IMR-90 (cell line): ENCODE measurements at places on chromosomes 6 and 20.

DNA sequence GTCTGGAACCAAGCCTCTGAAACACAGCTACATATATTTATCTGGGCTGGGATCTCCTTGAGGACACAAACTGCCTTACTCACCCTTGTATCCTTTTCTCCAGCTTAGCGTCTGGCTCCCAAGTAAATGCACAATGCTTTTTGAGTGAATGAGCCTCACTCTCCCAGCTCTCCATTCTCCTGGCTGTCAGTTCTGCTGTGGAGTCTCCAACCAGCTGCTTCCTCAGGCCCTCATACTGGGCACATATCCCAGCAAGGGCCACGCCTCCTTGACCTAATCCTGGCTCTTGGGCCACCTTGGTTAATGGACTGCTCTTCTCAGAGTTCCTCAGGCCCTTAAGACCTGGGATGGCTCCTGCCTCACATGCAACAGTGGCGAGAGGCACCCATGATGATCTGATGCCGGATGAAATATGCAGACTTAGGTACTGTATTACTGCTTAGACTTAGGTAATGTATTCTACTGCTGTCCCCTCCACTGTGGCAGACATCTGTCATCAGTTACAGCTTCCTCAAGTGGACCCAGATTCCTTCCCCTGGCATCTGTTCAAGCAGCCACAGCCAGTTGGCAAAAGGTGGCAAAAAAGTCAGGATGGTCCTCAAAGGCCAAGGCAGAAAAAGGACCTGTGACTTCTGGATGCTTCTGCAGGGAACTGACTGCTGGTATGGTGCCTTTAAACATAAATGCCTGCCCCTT is 16.5 kb downstream of the SNHG17 start:
- no peaks in the 10 kb centered on the region for H3K27me3 ChIP-seq
- H3K4me1 ChIP-seq: no peaks in the 10 kb centered on the region; the same call in 1 of the 2 replicates
- H3K4me3 ChIP-seq: no peak overlapping the region

DNA sequence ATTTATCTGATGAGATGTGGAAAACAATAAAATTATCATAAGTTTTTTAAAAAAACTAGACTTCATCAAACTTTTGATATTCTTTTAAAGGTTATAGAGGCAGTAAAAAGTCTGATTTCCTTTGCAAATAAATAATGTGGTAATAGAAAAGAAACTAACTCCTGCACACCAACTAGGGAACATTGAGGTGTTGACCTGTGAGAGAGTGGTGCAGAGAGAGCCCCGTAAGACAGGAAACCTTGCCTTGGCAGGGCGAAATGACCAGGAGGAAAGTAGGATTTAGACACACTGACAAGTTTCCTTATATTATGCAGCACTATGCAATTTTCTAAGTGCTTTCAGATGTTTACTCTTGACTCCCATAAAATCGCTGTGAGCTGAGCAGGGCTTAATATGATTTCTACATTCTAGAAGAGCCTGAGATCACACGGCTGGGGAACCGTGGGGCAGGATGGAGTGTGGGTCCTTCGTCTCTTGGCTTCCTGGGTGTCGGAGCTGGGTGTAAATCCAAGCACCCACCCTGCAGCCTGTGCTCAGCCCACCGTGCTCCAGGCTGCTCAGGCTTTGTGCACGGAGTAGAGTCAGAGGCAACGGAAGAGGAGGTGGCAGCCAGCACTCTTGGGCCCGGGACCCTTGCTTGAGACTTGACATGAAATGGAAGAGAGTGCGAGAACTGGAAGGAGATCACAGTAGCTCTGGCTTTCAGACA is 61.3 kb upstream of the FOXQ1 start:
- no peak for DNase-seq
- no peak overlapping the region for H3K27ac ChIP-seq
- no peaks in the 10 kb centered on the region for H3K4me1 ChIP-seq
- no peak overlapping the region for H3K4me3 ChIP-seq
- H3K36me3 ChIP-seq: no peaks in the 10 kb centered on the region

- DNase-seq: no peak
- no peak overlapping the region for H3K27ac ChIP-seq
- peaks cover 1% of the 10 kb centered on the region for H3K27me3 ChIP-seq
- H3K4me3 ChIP-seq: no peak overlapping the region
- no peaks in the 10 kb centered on the region for H3K36me3 ChIP-seq
Measured at GRCh38 chr6:71099649-71100048, 142.8 kb upstream of the B3GAT2 start.

- peaks cover 5% of the 10 kb centered on the region for H3K36me3 ChIP-seq
- no peak overlapping the region for H3K4me3 ChIP-seq
- peaks cover 9% of the 10 kb centered on the region for H3K4me1 ChIP-seq
- no peak for DNase-seq
Measured at GRCh38 chr6:143969077-143969476, 39.0 kb downstream of the PLAGL1 start.

- no peak for DNase-seq
- no peaks in the 10 kb centered on the region for H3K36me3 ChIP-seq
- no peaks in the 10 kb centered on the region for H3K4me1 ChIP-seq
- H3K4me3 ChIP-seq: no peak overlapping the region
- no peaks in the 10 kb centered on the region for H3K27me3 ChIP-seq
- no peak overlapping the region for H3K27ac ChIP-seq
Measured at GRCh38 chr6:124467366-124467765, 494.9 kb upstream of the RNF217 start.

- no peak for DNase-seq
- H3K27me3 ChIP-seq: no peaks in the 10 kb centered on the region
- H3K4me3 ChIP-seq: no peak overlapping the region
- H3K27ac ChIP-seq: no peak overlapping the region
- H3K36me3 ChIP-seq: peaks cover 71% of the 10 kb centered on the region
Measured at GRCh38 chr20:25285856-25286798, 38.2 kb downstream of the PYGB start.

DNA sequence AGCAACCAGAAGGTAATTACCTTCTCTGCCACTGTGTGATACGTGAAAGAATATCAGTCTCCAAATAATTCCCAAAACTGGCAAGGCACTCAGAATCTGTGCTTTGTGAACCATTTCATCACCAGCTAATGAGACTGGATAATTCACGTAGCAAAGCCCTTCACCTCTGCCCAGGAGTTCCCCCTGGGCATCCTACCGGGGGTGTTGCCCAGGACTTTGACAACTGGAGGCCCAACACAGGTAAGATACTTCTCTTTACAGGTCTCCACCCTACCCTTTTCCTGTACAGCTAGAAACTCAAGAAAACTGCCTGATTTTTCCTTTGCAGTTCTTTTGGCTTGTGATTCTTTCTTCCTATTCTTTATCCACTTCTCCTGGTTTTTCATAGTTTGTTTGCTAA is 2.7 kb upstream of the CD24 start:
- H3K27ac ChIP-seq: no peak overlapping the region
- peaks cover 51% of the 10 kb centered on the region for H3K27me3 ChIP-seq
- H3K4me1 ChIP-seq: no peaks in the 10 kb centered on the region
- DNase-seq: no peak
- H3K4me3 ChIP-seq: no peak overlapping the region

DNA sequence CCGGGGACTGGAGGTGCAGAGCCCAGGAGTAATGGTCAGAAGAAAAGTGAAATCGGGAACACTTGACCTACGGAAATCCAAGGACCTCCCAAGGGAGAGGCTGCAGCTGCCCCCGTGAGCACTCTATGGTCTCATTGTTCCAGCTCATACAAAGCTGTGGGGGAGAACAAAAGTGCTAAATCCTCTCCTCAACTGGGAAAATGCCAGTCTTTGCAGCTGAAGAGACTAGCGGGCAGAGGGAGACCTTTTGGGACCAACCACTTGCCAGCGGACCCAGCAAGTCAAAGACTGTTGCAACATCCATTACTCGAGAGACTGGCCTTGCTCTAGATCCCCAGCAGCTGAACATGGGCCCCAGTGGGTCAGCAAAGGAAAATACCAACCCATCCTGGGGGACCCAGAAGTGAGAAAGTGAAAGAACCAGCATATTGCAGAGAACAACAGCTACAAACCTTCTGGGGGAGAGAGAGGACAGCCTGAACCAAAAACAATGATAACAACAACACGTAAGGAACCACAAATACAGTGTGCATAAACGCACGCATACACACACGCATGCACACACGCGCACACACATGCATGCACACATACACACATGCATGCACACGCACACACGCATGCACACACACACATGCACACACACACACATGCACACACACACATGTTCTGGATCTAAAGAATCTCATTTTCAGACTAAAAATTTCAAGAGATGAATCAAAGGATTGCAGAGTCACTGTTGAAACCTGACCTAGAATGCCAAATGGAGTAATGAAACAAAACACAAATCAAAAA is 24.7 kb upstream of the ELMO2 start:
- DNase-seq: no peak
- peaks cover 6% of the 10 kb centered on the region for H3K27me3 ChIP-seq
- H3K4me1 ChIP-seq: no peaks in the 10 kb centered on the region
- H3K36me3 ChIP-seq: no peaks in the 10 kb centered on the region

DNA sequence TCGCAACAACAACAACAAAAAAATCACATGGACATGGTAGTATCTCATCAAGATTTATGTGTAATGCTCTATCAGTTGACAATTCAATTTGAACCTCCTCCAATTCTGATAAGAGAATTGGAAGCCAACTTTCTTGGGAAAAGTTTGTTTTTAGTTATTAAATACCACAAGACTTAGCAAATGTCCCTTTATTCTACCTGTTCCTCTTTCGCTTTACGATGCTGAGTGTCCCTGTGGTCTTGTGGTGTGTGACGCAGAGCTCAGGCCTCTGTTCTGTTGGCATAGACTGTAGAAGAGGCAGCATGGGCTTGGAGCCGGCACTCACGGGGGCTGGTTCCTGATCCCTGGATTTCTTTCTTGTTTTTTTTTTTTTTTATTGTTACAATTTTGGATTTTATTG is 76.7 kb downstream of the PSMB1 start:
- H3K36me3 ChIP-seq: no peaks in the 10 kb centered on the region
- peaks cover 13% of the 10 kb centered on the region; the same call in 1 of the 2 replicates for H3K27me3 ChIP-seq
- no peak overlapping the region for H3K4me3 ChIP-seq
- no peak overlapping the region for H3K27ac ChIP-seq

DNA sequence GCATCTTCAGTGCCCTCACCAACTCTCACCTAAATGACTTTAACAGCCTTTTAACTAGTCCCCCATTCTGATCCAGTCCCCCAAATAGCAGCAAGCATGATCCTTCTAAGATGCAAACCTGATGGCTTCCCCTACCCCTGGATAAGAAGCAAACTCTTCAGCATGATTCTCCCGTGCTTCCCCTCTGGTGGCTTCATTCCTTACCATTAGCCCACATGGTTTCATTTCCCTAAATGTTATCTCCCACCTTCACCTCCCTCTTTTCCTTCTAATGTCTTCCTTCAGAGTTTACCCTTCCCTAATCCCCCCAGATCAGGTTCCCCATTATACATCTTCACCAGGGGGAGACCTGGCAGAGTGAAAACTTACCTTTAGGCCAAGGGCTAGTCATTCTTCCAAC is 4.0 kb upstream of the RAB5IF start:
- no peak overlapping the region for H3K27ac ChIP-seq
- H3K27me3 ChIP-seq: no peaks in the 10 kb centered on the region
- H3K4me1 ChIP-seq: peaks cover 9% of the 10 kb centered on the region; the same call in 1 of the 2 replicates
- no peak overlapping the region for H3K4me3 ChIP-seq

DNA sequence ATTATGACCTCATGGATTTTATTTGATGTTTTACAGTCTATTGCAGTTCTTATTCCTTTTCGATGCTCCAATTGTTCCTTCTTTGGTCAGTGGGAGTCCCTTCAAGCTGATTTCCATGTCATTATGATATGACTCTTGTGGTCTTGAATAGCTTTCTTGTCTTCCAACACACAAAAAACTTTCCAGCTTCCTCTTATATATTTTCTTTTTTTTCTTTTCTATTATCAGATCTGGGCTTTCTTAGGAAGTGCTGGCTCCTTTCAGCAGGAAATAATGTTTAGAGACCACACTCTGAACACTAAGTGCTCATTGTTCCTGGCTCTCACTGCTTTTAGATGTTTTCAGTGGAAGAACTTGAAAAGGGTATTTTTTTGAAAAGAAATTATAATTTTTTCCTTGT is 3.1 kb upstream of the SLC17A1 start:
- H3K27ac ChIP-seq: no peak overlapping the region
- no peaks in the 10 kb centered on the region for H3K36me3 ChIP-seq
- DNase-seq: no peak
- H3K4me3 ChIP-seq: no peak overlapping the region
- no peaks in the 10 kb centered on the region for H3K4me1 ChIP-seq

DNA sequence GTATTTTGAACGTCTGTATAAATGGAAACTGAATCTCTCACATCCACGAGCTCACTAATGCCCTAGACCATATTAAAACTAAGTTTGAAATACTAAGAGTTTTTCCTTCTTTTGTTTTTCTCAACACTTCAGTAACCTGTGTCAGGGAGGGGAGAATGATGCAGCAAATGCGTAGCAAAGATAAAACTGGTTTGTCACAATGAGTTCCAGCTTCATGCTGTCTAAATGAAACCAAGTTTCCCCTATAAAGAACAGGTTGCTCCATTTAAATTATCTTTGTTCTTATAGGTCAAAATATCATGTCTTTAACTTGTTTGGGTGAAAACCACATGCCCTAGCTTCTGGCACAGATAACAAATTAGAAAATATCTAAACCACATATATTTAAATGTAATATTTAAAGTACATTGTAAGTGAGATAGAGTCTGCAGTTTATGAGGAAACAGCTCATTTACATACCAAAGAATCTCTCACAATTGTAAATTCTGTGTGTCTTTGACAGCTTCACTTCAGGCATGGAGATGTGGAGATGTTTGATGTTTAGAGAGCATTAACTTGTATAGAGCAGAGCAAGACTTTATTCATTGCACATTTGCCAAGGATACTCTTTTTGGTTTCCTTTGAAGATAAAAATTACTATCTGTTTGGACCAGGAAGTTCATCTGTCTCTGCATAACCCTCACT is 7.3 kb downstream of the TRDN start:
- no peak overlapping the region for H3K27ac ChIP-seq
- no peaks in the 10 kb centered on the region for H3K36me3 ChIP-seq
- no peak overlapping the region for H3K4me3 ChIP-seq
- no peak for DNase-seq

DNA sequence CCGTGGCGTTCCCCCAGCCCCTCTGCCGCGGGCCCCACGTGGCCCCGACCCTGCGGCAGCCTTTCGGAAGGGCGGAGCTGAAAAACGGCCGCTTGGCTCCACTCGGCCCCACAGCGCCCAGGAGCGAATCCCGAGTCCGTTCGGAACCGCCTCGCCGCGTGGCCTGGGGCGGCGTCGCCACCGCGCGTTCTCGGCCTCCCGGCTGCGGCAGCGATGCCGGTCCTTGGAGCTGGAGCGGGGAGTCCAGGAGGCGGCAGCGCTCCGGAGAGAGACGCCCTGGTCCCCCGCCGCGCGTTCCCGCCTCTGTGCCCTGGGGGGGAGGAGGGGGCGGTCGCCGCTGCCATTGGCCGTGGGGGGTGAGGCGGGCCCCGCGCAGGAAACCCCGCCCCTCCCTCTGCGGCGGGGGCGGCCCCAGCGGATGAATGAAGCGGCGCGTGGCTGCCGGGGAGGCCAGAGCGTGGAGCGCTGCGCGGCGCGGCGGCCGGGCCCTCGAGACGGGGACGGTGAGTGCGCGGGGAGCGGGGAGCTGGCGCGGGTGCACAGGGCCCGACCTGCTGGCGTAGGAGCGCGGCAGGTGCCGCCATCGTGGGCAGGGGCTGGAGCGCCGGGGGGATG is at the start of gene SLCO4A1:
Gene SLCO4A1, plus strand, starts transcription at position 453 of the 615 bp plus-strand sequence. CDS start 13,952 bp downstream, outside the sequence.
- no peaks in the 10 kb centered on the region for H3K36me3 ChIP-seq
- no peak within 1 kb of the TSS; the same call in 1 of the 2 replicates for H3K27ac ChIP-seq
- H3K4me3 ChIP-seq: peak within 1 kb of the TSS; percentile 49
